ENCODE measurements at places on chromosomes 3 and 15.

- no peak for DNase-seq
Measured at GRCh38 chr3:153349108-153349499, 187.1 kb downstream of the RAP2B start.

DNA sequence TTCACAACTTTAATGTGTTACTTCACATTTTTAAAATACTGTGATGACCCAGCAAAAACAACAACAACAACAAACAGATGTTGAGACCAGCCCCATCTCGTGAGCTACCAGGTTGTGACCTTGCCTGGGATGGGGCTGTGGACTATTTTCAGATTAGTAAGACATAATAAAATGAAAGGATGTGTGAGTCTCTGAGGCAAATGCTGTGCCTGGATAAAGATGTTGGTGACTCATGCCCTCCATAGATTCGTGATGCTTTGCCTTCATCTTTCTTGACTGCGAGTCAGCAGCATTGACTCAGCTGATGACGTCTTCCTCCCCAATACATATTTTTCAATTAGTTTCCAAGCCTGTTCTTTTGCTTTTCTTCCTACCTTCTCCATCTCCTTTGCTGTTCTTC, 453.0 kb upstream of the CFAP20DC start:
- no peak for DNase-seq

GRCh38 chr15:73683257-73683776, 866 bp upstream of the CD276 start:
- no peak for DNase-seq

DNA sequence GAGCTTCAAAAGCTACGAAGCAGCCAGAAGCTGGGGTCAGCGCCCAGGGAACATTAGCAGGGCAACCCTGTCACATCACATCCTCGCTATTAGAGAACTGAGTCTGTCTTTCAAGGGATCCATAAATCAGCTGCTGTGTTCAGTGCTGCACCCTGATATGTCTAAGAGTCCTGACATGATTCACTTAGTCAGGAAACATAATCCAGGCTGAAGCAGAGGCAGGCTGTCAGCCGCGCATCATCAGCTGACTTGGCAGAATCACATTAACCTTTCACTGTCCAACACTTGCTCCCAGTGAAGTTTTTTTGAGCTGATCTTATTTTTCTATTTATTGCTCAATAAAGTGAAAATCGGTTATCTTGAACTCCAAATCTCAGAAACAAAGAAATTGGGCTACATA, 23.5 kb downstream of the MYH15 start:
- no peak for DNase-seq

DNA sequence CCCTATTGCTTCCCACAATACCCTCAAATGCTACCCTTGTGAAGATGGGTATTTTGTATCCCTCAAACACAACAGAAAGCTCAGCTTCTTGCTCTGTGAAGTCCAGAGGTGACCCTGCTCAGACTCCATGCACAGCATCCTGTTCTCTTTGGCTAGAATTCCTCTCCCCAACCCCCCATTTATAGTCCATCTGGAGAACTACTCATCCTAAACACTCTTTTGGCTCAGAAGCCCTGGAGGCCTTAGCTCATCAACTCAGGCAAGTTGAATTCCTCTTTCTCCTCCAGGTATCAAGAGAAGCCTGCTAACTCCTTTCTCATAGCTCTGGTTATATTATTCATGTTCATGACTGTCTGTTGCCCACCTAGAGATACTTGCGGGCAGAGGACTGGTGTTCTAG, 18.3 kb upstream of the GASK1A start:
- DNase-seq = no peak

DNA sequence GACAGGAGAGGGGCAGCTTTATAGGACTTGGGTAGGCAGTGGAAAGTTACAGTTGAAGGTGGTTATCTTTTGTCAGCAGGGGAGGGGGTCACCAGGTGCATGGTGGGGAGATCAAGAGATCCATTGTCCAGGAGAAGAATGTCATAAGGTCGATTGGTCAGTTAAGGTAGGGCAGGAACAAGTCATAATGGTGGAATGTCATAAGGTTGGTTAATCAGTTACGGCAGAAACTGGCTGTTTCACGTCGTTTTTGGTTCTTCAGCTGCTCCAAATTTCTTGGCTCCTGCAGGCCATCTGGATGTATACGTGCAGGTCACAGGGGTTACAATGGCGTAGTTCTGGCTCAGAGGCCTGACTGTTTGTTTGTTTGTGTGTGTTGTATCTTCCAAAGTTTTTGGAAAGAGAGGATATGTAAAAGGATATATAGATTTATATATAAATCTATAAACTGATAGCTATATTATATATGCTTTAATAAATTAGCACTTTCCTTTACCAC, 565.1 kb downstream of the ZNF385D start:
- DNase-seq = no peak

DNA sequence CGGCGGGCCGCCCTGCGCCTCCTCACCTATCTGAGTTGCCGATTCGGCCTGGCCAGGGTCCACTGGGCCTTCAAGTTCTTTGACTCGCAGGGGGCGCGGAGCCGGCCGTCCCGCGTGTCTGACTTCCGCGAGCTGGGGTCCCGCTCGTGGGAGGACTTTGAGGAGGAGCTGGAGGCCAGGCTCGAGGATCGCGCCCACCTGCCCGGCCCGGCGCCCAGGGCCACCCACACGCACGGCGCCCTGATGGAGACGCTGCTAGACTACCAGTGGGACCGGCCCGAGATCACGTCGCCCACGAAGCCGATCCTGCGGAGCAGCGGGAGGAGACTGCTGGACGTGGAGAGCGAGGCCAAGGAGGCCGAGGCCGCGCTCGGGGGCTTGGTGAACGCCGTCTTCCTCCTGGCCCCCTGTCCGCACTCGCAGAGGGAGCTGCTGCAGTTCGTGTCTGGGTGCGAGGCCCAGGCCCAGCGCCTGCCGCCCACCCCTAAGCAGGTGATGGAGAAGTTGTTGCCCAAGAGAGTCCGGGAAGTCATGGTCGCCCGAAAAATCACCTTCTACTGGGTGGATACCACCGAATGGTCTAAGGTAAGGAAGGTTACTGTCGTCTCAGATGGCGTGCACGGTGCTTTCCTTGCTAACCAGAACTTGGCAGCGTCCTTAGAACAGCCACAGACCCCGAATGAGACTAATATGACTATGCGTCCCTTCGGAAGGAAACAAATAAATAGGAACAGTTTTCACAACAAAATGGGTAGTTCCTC, 567 bp downstream of the TICRR start:
- peak; percentile 31 for DNase-seq

Data from natural killer cell (primary cell).